ENCODE measurements at places on chromosomes 6 and 20.

DNA sequence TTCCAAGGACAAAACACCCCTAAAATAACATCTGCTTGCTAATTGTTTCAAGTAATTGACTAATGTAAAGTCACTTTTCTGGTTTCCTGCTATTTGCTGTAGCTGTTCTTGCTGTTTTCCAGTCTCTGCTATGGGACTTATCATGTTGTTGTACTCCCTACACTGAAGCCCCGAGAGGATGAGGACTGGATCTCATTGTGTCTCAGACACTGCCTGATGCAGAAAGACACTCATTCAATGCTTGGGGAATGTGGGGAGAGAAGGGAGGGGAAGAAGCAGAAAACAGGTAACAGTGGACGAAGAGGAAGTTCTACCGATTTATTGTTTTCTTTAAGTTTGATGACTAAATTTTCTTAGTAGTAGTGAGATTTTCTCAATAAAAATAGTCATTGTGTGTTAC is 79.8 kb downstream of the DOK5 start:
- DNase-seq = no peak

DNA sequence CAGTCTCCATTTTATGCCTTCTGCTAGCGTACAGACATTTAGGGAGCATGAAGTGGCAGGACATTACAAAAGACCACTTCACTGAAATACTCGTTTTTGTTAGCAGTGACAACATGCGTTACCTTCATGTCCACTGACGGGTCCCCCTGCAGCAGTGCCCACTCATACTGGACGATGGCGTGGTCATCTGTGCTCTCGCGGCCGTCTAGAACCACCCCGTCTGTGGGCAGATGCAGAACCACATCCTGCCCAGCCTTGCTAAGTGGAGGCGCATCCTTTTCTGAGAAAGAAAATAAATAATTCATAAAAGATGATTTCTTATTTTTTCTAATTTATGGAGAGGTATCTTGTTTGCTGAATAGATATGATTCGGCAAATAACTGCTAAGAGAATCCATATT is 11.3 kb downstream of the LRP11 start:
- no peak for DNase-seq

DNA sequence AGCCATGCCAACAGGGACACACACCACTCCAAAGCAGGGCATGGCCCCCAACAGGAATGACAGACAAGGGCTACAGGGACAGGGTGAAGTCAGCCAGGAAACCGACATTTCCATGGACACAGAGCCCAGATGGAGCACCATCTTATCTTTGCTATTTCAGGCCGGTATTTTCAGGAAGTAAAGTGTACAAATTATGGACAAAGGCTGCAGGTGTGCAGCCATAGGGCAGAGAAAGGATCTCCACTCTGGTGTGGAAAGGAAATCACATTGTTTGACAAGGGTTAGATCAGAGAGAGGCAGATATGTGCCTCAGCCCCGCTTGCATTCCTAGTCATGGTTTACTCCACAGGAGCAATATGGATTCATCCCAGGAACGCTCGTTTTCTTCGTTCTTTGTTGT is 81.7 kb upstream of the SLC22A23 start:
- no peak for DNase-seq

DNA sequence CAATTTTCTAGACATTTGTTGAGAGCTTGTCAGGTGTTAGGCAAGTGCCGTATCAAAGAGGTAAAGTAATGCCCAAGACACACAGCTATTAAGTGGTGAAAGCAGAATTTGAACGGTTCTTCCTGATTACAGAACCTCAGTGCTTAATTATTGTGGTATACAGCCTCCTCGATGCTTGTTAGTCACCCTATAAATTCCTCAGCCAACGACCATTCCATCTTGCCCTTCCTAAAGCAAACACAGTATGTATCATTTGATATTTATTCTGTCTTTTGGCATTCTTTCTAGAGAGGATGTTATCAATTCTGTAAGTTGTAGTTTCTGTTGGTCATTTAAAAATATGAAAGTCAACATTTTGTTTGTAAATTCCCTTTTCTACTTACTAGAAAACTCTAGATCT is 297.8 kb upstream of the BMP2 start:
- no peak for DNase-seq

DNA sequence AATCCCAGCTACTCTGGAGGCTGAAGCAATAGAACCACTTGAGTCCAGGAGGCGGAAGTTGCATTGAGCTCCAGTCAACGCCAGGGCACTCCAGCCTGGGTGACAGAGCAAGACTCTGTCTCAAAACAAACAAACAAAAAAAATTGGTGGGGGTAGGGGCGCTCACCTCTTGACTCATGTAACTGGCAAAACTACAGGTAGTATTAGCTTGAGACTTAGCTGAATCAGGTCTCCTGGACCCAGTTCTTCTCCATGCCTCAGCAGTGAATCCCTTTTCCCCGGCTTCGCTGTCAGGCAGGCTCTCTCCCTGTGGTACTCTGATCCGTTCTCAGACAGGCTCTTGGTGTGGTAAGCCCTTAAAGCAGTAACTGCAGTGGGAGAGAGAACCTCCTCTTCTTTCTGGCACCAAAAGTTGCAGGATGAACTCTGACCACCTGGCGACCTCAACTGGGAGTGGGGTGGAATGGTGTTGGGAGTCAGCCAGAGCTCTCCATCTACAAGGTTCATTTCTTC is 12.9 kb downstream of the SLC9A8 start:
- no peak for DNase-seq

DNA sequence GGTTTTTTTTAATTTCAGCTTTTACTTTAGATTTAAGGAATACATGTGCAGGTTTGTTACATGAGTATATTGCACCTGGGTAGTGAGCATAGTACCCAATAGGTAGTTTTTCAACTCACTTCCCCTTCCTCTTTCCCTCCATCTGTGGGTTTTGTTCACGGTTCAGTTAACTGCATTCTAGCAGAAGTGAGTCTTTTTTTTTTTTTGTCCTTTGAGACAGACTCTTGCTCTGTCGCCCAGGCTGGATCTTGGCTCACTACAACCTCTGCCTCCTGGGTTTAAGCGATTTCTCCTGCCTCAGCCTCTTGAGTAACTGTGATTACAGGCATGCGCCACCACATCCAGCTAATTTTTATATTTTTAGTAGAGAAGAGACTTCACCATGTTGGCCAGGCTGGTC is 8.7 kb downstream of the UBR2 start:
- no peak for DNase-seq

DNA sequence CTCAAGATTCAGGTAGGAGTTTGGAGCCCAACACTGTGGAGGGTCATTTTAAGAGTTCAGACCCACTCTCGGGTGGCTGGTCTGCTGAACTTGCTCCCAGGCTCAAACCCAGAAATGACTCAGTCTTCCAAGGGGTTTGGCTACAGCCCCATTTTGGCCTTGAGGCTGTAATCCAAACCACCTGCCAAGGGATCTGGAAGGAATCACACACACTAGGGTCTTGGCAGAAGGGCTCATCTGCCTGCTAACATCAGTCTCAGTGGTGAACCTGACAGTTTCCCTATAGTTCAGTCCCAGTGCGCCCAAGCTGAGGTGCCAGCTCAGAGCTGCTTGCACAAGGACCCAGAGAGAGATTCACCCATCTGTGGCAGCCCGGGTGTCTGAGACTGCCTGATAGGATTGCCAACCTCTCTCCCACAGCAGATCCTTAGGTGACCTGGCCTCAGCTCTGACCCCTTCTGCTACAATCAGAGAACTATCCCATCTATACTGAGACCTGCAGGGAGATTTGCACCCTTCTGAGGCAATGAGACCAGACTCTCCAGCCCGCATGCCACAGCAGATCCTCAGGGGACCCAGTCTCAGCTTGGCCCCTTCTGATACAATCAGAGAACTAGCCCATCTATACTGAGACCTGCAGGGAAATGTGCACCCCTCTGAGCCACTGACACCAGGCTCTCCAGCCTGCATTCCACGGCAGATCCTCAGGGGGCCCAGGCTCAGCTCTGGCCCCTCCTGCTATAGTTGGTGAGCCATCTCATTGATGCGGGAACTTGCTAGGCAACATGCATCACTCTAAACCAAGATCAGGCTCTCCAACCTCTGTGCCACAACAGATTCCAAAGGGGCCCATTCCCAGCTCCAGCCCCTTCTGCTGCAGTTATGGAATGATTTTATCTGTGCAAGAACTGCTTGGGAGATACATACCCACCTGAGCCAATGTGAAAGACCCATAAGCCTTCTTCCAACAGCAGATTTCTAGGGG is 48.2 kb downstream of the THBS2 start:
- DNase-seq = no peak

- DNase-seq = no peak
Measured at GRCh38 chr6:12717356-12717755, 789 bp downstream of the PHACTR1 start.

DNA sequence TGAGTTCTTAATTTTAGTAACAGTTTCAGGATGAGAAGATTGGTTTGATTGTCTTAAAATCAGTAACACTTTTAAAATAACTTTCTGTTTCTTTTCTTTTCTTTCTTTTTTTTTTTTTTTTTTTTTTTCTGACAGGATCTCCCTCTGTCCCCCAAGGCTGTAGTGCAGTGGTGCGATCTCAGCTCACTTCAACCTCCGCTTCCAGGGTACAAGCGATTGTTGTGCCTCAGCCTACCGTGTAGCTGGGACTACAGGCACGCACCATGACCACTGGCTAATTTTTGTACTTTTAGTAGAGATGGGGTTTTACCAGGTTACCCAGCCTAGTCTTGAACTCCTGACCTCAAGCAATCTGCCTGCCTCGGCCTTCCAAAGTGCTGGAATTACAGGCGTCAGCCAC is 33.7 kb upstream of the KCNQ5 start:
- DNase-seq = no peak

GRCh38 chr20:11054266-11054993 is 380.6 kb upstream of the JAG1 start:
- DNase-seq = no peak

GRCh38 chr20:4176187-4176586 is 160.8 kb upstream of the RNF24 start:
- no peak for DNase-seq

GRCh38 chr20:38321959-38322598 is 18.1 kb downstream of the BPI start:
- no peak for DNase-seq

DNA sequence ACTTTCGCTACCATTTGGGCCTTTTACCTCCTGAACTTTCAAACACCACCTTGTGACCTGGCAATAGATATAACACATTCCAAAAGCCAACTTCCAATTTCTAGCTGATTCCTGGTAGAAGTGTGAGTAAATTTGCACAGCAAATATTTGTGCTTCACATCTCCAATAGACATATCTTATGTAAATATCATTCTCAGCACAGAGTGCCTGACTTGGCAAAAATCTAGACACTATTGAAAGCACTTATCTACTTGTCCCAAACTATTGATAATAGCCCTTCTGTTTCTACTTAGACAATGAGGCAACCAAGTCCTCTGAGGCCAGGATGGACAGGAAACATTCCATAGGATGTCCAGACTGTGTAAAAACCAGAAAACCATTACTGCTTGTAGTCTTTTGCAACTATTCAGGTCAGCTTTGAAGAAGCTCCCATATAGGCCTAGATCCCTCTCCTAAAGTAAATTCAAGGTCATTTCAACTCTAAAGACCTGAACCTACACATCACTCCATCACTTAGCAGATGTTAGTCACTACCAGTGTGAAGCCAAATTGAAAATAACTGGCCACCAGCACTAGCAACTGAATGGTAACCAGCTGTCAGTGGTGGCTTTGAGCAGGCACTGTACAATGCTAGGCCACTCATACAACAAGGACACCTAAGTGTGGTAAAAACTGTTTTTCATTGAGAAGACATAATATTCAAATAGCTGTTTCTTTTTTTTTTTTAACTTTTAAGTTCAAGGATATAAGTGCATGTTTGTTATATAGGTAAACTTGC is 95.3 kb upstream of the RSPO3 start:
- no peak for DNase-seq

GRCh38 chr6:42790549-42791181 is 8.8 kb downstream of the BICRAL start:
- DNase-seq = no peak

DNA sequence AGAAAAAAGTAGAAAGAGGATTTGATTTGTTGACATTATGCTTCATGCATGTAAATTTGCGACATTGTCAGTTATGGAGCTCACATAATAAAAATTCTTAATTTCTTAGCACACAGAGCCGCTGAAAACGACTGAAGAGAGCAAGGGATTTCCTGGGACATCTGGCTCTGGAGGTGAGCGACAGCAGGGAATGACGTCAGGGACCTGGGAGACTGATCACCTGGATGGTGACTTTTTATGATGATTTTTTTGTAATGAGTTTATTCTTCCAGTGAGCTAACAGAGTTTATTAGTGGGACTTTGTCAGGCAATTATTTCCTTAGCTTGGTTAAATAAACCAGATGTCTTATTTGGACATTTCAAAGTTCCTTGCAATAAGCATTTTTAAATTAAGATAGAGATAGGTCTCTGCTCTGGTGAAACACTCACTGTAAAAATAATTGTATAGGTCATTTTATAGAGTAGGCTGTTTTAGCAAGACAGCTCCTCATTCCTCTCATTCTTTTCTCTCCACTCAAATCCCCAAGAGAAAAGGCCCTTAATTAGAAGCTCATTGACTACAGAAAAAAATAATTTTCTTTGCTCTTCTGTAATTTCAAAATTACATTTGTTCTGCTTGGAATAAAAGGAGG is 19.4 kb downstream of the TMEM200A start:
- no peak for DNase-seq

GRCh38 chr6:5051394-5051793 is 33.7 kb upstream of the PPP1R3G start:
- no peak for DNase-seq

GRCh38 chr6:134065706-134066105 is 13.3 kb upstream of the SLC2A12 start:
- no peak for DNase-seq

- no peak for DNase-seq
Measured at GRCh38 chr20:32206760-32207625, 550 bp downstream of the PLAGL2 start.

- DNase-seq = no peak
Measured at GRCh38 chr6:27145731-27146455, 101.6 kb upstream of the PRSS16 start.

- no peak for DNase-seq
Measured at GRCh38 chr20:17227219-17227575, 357 bp downstream of the PCSK2 start.

DNA sequence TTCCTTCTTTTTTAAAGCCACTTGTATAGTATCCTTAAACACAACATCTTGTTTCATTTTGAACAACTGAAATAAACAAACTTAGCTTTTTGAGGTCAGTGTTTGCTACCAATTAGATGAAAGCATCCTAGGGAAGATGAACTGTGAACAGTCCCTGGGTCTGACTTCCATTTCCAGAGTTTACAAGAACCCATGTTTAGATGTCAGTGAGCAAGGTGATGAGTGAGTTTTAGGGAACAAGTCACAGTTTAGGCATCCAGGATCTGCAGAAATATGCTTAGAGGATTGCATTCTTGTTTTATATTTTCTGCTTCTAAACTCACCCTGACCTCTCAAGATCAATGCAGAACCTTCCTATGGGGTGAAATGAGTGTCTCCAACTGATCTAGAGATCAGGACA is 3.0 kb downstream of the ZC2HC1B start:
- DNase-seq = no peak

- no peak for DNase-seq
Measured at GRCh38 chr20:20207291-20207690, 155.0 kb downstream of the CFAP61 start.

- DNase-seq = no peak
Measured at GRCh38 chr20:48187851-48188250, 402.6 kb upstream of the SULF2 start.

Data from esophagus squamous epithelium (tissue), 5 donors.